ENCODE measurements at places on chromosomes 12 and 14. TPM values are rescaled to one million over a fixed set of nuclear protein-coding genes. Genes with fewer than 3 reads are reported as not detected.

The RGS6 gene
- total RNA-seq = not detected

The NEDD1 gene
- 26.8 TPM for total RNA-seq

GRCh38 chr12:50127546-50127945 is 15.5 kb downstream of the COX14 start:
- no peak overlapping the region for H3K4me3 ChIP-seq
- no peaks in the 10 kb centered on the region for H3K27me3 ChIP-seq
- DNase-seq = no peak
- H3K4me1 ChIP-seq = peaks cover 5% of the 10 kb centered on the region
- peaks cover 5% of the 10 kb centered on the region for H3K36me3 ChIP-seq
- no peak overlapping the region for H3K27ac ChIP-seq

GRCh38 chr14:66009089-66009488 is 477.1 kb upstream of the CCDC196 start:
- H3K4me3 ChIP-seq = no peak overlapping the region
- H3K4me1 ChIP-seq = no peaks in the 10 kb centered on the region
- DNase-seq = no peak
- no peak overlapping the region for H3K27ac ChIP-seq
- H3K27me3 ChIP-seq = no peaks in the 10 kb centered on the region

Data from endothelial cell of umbilical vein (primary cell).